GM10248 (cell line): ENCODE measurements at places on chromosomes 1 and 21.

GRCh38 chr1:47618222-47618720, 180.4 kb downstream of the FOXD2 start:
- no peak for DNase-seq

GRCh38 chr1:160376525-160377131, 9.8 kb downstream of the NHLH1 start:
- DNase-seq = peak; percentile 73

DNA sequence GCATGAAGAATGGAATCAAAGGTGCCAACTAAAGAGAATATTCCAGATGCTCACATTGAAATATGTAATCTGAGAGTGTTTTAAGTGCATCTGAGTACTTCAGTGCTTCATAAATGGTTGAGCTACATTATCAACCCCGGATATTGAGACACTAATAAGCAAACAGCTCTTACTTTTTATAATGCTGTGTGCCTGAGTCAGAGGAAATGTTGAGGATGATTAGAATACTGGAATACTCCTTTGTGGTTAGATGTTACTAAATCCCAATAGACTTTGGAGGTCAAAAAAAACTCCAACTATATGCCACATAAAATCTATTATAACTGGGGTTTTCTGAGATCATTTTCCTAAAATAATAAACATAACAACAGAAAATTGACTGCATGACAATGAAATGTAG, 12.5 kb upstream of the KCNA3 start:
- no peak for DNase-seq

GRCh38 chr1:101920577-101920976, 76.1 kb downstream of the OLFM3 start:
- no peak for DNase-seq

- DNase-seq = no peak
Observed at GRCh38 chr1:218517459-218517858, 172.3 kb downstream of the TGFB2 start.
